NCI-H774 (cell line): ENCODE measurements at places on chromosomes 2 and 18.

GRCh38 chr2:61247204-61247812 lies 85.3 kb downstream of the C2orf74 start:
- no peak for DNase-seq

DNA sequence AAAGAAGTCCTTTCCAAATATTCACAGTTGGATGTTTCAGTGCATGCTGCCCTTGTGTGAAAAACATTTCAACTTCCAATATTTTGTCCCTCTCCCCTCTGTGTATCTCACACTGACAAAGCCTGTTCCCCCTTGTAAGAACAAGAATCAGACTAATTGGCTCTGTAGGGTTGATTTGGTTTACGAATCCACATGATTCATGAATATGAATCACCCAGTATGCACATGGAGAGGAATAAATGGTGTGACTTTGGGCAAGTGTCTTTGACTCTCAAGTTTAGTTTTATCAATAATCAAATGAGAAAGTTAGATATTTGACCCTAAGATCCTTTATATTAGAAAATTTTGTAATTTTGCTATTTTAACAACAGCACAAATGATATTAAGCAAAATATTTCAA lies 9.3 kb upstream of the CDH20 start:
- DNase-seq, result no peak

DNA sequence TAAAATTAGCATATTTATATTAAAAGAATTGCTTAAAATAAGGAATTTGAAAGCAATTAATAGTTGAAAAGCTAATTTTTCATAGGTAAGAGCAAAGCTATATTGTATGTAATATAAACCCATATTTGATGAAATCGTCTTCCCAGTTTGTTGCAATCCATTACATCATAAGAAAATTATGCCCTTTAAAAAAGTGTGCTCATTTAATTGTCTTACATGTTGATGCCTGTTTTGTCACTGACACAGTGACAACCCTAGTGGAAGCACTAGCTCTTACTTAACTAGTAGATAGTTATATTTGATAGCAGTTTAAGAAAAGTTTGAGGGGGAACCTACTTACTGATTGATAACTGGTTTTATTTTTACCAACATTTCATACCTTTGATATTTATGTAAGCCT lies 30.0 kb upstream of the IL18RAP start:
- no peak for DNase-seq

GRCh38 chr2:201813996-201814760 lies 7.8 kb downstream of the CDK15 start:
- DNase-seq, result no peak

DNA sequence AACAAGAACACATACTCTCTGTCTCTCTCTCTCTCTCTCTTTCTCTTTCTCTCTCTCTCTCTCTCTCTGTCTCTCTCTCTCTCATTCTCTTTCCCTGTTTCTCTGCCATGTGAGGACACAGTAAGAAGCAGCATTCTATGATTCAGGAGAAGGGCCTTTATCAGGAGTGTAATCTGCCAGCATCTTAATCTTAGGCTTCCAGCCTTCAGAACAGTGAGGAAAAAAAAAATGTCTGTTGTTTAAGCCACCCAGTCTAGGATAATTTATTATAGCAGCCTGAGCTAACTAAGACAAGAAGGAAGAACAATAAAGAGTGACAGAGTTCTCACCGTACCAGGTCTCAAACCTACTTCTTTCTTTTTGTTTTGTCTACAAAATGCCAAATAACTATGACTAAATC lies 399.4 kb downstream of the SOCS6 start:
- DNase-seq, result no peak
